ENCODE measurements at places on chromosomes 12 and 14.

DNA sequence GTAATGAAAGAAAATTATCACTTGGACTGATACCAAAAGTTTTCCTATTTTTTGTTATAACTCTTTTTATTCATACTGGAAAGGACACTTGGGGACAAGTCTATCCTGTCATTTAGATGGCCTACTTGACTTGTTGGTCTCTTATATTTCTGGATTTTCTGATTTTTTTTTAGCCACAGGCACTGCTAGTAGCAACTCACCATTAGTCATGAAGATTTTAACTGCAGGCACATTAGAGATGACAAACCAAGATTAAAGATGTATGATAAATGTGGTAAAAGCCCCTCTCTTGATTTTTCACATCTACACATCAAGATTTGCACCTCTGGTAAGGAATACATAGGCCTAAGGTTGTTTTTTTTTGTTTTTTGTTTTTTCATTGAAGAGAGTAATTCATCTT, 217.0 kb downstream of the SLC25A21 start:
- no peak for DNase-seq

DNA sequence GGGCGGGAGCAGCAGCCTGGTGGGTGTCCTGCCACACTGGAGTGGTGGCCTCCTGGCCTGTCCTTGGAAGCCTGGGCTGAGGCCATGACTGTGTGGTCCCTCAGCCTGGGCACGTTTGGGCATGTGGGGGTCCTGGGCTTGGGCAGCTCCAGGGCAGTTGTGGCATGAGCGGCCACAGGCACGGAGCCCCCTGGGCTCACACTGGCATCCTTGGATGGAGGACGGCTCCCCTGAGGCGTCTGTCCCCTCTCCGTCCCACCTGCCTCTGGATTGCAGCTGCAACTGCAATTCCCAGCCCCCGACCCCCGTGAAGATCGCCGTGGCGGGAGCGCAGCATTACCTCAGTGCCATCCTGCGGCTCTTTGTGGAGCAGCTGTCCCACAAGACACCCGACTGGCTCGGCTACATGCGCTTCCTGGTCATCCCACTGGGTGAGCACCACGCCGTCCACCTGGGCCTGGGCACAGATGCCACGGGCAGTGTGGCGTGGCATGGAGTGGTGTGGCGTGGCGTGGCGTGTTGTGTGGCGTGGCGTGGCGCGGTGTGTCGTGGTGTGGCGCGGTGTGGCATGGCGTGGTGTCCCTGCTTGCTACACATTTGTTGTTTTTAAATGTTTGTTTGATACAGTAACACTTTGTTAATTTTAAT, 15.1 kb upstream of the TEX22 start:
- DNase-seq, result no peak

DNA sequence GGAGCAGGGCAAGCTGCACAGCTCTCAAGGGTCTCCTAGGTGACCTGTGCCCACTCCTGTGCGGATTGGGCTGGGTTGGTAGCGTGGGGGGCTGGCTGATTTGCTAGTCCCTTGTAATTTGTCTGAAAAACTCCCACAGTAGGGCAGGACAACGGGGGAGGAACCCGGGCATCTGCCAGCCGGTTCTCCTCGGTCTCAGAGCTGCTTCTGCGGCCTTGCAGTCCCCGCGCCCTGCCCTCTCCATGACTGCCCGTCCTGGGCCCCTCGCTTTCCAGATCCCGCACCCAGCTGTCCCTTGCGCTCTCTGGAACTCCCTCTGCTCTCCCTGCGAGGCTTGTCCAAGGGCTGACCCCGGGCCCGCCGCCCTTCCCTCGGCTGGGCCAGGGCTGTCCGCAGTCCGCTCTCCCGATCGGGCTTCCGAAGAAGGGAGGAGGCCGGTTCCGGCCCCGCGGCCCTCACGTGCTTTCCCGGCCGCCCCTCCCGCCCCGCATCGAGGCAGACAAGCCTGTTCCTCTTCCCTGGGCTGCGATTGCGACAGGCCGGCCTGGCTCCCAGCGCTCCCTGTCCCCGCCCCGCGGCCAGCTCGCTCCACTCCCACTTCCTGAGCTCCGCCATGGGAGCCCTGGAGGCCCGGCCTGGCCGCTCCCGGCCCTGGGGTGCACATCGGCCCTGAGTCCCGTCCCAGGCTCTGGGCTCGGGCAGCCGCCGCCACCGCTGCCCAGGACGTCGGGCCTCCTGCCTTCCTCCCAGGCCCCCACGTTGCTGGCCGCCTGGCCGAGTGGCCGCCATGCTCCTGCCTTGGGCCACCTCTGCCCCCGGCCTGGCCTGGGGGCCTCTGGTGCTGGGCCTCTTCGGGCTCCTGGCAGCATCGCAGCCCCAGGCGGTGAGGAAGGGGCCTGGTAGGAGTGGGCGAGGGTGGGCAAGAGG, at the start of gene LTBR:
LTBR (plus strand) TSS at position 591 of the 927 bp plus-strand sequence; CDS start at position 788, 197 bp downstream.
- DNase-seq, result no peak

GRCh38 chr12:59382282-59383078, 213.3 kb upstream of the SLC16A7 start:
- no peak for DNase-seq

DNA sequence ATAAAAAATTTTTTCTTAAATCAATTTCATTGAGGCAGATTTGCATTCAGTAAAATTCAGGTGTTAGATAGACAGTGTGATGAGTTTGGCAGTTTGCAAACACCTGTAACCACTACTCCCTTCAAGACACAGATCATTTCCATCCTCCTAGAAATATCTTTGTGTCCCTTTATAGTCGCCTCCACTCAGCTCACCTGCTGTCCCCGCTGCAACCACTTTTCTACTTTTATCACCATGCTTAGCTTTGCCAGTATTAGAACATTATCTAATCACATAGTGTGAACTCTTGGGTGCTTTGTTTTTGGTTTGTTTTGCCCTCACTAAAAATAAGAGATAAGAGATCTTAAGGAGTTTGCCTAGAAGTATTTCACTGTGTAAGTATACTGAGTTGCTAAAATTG, 73.8 kb downstream of the DERA start:
- DNase-seq, result no peak

GRCh38 chr14:26872515-26873361, 274.9 kb upstream of the NOVA1 start:
- DNase-seq, result no peak

DNA sequence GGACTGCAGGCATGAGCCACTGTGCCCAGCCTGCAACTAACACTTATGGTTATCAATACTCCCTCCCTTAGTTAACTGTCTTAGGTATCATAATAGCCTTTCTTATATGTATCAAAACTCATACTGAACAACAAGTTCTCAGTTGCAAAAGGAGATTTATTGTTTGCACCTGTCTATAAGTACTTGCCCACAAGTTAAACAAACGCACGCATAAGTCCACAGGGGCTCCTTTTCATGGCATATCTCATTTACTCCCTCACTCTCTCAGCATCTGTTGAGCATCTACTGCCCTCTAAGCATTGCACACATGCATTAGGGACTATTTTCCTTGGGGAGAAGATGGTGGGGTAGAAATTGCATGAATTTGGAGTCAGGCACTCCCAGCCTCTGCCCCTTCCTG, 46.7 kb upstream of the CORO1C start:
- no peak for DNase-seq

DNA sequence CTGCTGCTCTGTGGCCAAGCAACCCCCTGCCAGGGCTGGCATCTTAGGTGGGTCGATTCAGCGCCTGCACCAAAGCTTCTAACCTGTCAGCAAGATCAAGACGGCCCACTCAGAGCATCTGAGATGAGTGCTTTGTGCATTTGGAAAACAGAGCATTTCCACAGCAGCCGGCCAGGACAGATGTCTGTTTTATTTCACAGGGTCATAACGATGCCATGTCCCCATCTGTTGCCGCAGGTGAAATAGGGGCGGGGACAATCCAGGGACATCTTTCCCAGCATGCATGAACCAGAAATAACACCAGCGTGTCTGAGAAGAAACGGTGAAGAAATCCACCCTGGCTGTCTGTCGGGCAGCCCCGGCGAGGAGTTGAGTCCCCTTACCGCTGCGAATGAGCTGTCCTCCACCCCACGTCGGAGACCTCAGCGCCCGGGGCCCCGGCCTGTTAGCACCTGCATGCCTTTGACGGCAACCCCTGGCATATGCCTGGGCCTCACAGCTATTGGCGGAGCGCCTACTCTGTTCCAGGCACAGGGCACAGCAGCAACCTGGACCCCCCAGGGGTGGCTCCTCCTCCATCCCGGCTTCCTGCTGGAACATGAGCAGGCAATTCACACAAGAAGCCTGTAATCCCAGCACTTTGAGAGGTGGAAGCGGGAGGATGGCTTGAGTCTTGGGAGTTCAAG, 30.6 kb upstream of the ULK1 start:
- no peak for DNase-seq

- DNase-seq, result no peak
These were observed 89.3 kb downstream of the GARIN6 start for GRCh38 chr12:99736760-99737269.

DNA sequence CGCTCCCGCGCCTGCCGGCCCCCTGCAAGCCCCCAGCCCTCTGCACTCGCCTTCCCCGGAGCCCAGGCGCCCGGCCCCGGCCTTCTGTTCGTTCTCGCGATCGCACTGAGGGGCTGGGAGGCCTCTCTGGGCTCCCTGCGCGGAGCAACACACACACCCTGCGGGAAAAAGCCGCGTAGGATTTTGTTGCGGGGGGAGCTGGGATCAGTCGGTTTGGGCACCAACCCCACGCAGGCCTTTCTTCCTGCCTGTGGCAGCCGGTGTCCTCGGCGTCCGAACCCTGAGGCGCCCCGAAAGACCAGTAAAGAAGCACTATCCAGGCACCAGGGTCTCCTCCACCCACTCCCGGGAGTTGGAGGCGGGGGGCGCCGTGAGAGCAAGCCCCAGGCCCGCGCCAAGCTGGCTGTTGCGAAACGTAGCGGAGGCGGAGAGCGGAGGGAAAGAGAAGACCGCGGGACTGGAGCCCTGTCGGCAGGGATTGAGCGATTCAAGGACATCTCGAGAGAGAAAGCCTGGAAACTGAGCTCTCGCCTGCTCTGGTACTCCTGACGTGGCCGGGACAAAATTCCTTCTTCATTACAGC, 1.9 kb upstream of the HOXC5 start:
- no peak for DNase-seq

DNA sequence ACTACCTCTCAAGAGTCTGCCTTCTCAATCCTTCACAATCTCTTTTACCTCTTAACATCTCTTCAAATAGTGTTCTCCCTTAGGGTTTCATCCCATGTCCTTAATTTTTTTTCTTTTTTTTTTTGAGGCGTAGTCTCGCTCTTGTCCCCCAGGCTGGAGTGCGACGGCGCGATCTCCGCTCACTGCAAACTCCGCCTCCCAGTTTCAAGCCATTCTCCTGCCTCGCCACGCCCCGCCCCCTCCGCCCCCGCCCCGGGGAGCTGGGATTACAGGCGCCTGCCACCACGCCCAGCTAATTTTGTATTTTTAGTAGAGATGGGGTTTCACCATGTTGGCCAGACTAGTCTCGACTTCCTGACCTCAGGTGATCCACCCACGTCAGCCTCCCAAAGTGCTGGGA, 7.0 kb upstream of the BCAT1 start:
- no peak for DNase-seq

- no peak for DNase-seq
These were observed at the start of gene ISM2 for GRCh38 chr14:77498120-77498979. Gene ISM2 (minus strand): TSS chr14:77498816. CDS start chr14:77498793, 23 bp downstream.

- no peak for DNase-seq
These were observed 183.8 kb upstream of the ARHGAP5 start for GRCh38 chr14:31893221-31893757.

GRCh38 chr12:82627799-82628198, 58.9 kb upstream of the TMTC2 start:
- DNase-seq, result no peak

- no peak for DNase-seq
These were observed 112.3 kb upstream of the BCL2L14 start for GRCh38 chr12:11958221-11959091.

DNA sequence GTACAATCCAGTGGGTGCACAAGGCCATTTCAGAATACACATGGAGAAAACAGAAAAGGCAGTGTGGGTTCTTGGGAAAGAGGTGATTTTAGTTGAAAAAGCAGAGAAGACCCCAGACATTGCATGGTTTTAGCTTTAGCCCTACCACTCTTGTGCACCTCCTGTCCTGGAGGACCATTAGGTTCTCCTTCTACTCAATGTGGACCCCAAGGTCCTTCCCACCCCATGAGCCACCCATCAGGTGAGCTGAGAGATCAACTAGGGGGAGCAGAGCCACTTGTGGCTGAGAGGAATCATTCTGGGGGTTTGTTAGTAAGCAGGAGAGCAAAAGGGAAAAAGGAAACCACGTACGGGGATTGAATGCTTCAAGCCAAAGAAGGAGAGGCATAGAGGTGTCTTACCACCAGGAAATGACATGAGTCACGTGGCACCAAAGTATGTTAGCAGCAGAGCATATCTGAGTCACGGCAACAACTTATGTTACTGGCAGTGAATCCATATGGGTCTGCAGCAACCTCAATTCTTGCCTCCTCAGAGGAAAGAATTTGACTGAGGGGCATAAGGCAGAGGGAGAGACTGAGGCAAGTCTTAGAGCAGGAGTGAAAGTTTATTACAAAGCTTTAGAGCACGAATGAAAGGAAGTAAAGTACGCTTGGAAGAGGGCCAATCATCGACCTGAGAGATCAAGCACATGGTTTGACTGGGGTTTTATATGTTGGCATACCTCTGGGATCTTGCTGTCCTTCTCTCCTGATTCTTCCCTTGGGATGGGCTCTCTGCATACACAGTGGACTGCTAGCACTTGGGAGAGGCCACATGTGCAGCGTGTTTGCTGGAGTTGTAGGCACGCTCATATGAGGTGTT, 73.9 kb downstream of the HSD17B6 start:
- DNase-seq, result no peak

- no peak for DNase-seq
These were observed 196.0 kb downstream of the DUSP6 start for GRCh38 chr12:89156340-89156739.

GRCh38 chr12:83161456-83161855, 474.8 kb downstream of the TMTC2 start:
- DNase-seq, result no peak

Data from activated CD4-positive, CD25-positive, alpha-beta regulatory T cell (primary cell).